ENCODE measurements at places on chromosomes 4 and X.

DNA sequence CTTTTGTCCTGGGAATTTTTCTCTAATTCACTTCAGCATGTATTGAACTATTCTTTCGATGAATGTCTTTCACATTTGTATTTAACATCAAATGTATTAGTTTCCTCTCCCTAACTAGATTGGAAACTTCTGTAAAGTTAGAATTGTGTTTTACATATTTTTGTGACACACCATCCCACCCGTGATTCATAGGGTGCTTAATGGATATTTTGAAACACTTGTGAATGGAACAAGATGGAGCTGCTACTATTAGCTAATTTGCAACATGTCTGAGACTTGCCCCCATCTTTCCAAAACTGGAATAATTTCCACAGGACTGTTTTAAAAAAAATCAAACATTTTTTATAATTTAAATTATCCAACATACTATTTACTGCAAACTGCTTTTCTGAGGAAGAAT lies 30.2 kb upstream of the GNPDA2 start:
- no peak for DNase-seq
- H3K4me3 ChIP-seq: no peak overlapping the region
- H3K27me3 ChIP-seq: no peaks in the 10 kb centered on the region
- H3K27ac ChIP-seq: no peak overlapping the region
- H3K36me3 ChIP-seq: no peaks in the 10 kb centered on the region
- no peaks in the 10 kb centered on the region for H3K4me1 ChIP-seq

- no peak overlapping the region for H3K4me3 ChIP-seq
- no peak for DNase-seq
- H3K27me3 ChIP-seq: no peaks in the 10 kb centered on the region
Measured at GRCh38 chr4:20172070-20172760, 79.5 kb upstream of the SLIT2 start.

GRCh38 chr4:105483840-105484239 lies 10.0 kb upstream of the PPA2 start:
- no peaks in the 10 kb centered on the region for H3K36me3 ChIP-seq
- no peak for DNase-seq
- no peak overlapping the region for H3K4me3 ChIP-seq
- no peaks in the 10 kb centered on the region for H3K27me3 ChIP-seq
- H3K4me1 ChIP-seq: no peaks in the 10 kb centered on the region

- H3K27ac ChIP-seq: no peak overlapping the region
- H3K27me3 ChIP-seq: no peaks in the 10 kb centered on the region
- H3K4me1 ChIP-seq: no peaks in the 10 kb centered on the region
- no peak for DNase-seq
- no peak overlapping the region for H3K4me3 ChIP-seq
Measured at GRCh38 chrX:69150281-69150960, 14.8 kb downstream of the PJA1 start.

GRCh38 chr4:141391293-141391692 lies 170.6 kb downstream of the ZNF330 start:
- no peak for DNase-seq
- no peaks in the 10 kb centered on the region for H3K36me3 ChIP-seq
- no peaks in the 10 kb centered on the region for H3K4me1 ChIP-seq

GRCh38 chr4:119731778-119732177 lies 103.2 kb upstream of the PDE5A start:
- no peak overlapping the region for H3K27ac ChIP-seq
- H3K4me1 ChIP-seq: no peaks in the 10 kb centered on the region
- DNase-seq: no peak
- H3K27me3 ChIP-seq: no peaks in the 10 kb centered on the region
- no peak overlapping the region for H3K4me3 ChIP-seq

Data from B cell (primary cell).